Body of pancreas (tissue), 4 donors: ENCODE measurements at places on chromosomes 7 and 10. TPM values are rescaled to one million over a fixed set of nuclear protein-coding genes. Genes with fewer than 3 reads are reported as not detected.

GRCh38 chr10:51935341-51935740 is 235.9 kb upstream of the CSTF2T start:
- H3K4me3 ChIP-seq: no peak overlapping the region
- no peaks in the 10 kb centered on the region for H3K36me3 ChIP-seq
- no peaks in the 10 kb centered on the region for H3K4me1 ChIP-seq
- no peak overlapping the region for H3K27ac ChIP-seq

DNA sequence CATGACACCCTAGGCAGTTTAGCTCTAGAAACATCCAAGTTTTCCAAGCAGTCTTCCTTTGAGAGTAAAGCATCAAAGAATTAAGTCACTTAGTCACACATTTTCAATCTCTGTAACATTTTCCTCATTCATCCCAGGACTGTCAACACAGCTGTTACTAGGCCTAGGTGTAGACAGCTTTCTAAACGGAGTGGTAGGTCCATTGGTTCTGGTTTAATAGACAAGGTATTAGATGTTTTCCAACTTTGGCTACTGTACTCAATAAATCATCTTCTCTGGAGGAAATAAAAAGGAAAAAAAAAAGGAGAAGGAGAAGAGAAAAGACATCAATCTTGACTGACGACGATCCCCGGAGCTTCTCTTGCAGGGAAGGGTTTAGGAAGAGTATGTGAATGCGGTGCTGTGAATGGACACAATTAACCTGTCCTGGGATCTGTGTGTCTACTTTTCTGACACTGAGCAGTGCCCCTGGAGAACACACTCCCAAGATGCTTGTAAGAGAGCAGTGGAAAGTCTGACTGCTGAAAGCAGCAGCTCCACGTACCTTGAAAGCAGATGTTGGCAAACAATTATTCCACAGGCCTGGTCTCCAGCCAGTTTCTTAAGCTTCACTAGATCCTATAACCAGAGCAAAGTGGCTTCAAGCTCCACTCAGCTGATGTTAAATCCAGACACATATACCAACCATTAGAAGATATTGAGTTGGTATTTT is 59.1 kb downstream of the CXCL12 start:
- peak; percentile 29 for DNase-seq
- peaks cover 27% of the 10 kb centered on the region for H3K4me1 ChIP-seq
- H3K4me3 ChIP-seq: no peak overlapping the region
- H3K27me3 ChIP-seq: no peaks in the 10 kb centered on the region
- H3K36me3 ChIP-seq: no peaks in the 10 kb centered on the region
- H3K27ac ChIP-seq: peak overlapping the region; percentile 86

GRCh38 chr7:93860261-93860660 is 30.3 kb downstream of the TFPI2 start:
- H3K4me1 ChIP-seq: no peaks in the 10 kb centered on the region
- no peak overlapping the region for H3K27ac ChIP-seq
- H3K4me3 ChIP-seq: no peak overlapping the region
- no peaks in the 10 kb centered on the region for H3K36me3 ChIP-seq
- DNase-seq: no peak

- no peaks in the 10 kb centered on the region for H3K36me3 ChIP-seq
- no peak overlapping the region for H3K27ac ChIP-seq
- no peaks in the 10 kb centered on the region for H3K4me1 ChIP-seq
- no peak overlapping the region for H3K4me3 ChIP-seq
- no peak for DNase-seq
Measured at GRCh38 chr10:56662765-56663447, 301.8 kb upstream of the ZWINT start.

- H3K4me3 ChIP-seq: no peak overlapping the region
- no peaks in the 10 kb centered on the region for H3K36me3 ChIP-seq
- no peak for DNase-seq
- H3K27me3 ChIP-seq: no peaks in the 10 kb centered on the region
Measured at GRCh38 chr7:121449735-121450240, 53.7 kb upstream of the FAM3C start.

The DLX6 gene
- total RNA-seq: not detected

The RBP3 gene
- total RNA-seq: not detected
